ENCODE measurements at places on chromosomes 6 and 20.
A peak's percentile ranks its signal among the peaks of the same experiment; 100 is the strongest.

DNA sequence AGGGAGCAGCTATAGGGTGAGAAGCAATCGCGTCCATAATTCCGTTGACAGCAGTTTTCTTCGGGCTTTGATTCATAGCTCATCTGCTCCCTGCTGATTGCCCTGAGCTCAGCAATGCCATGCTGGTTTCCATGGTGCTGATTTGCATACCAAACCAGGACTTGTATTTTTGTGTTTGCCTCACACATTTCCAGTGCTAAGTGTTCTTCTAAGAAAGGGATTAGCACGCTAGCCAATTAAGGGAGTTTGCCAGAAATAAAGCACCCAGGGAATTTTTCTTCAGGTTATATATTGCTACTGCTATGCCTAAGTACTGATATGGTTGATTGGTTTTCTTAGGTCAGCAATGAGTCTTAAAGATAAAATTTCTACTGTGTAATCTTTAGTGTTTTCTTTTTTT, 177.6 kb downstream of the PLCB1 start:
- DNase-seq = no peak

GRCh38 chr6:46186583-46186982, 15.8 kb upstream of the ENPP5 start:
- no peak for DNase-seq

DNA sequence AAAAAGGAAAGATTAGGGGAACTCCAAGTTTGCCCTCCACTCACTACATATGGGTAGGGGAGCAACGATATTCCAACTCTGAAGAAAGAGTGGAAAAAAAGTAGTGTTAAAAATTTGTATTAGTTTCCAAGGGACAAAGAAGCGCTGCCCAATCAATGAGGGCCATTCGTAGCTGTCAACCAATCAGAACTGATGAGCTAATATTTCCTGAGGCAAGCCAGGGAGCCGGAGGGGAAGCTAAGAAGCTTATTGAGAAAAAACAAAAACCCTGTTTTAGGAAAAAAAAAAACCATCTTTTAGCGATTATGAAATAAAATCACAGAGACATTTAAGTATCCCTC, 59.5 kb downstream of the TRIM38 start:
- DNase-seq = no peak

- DNase-seq = no peak
These were observed 86.7 kb upstream of the F13A1 start for GRCh38 chr6:6407071-6407741.

- no peak for DNase-seq
These were observed 531.7 kb downstream of the TFAP2B start for GRCh38 chr6:51350308-51350904.

DNA sequence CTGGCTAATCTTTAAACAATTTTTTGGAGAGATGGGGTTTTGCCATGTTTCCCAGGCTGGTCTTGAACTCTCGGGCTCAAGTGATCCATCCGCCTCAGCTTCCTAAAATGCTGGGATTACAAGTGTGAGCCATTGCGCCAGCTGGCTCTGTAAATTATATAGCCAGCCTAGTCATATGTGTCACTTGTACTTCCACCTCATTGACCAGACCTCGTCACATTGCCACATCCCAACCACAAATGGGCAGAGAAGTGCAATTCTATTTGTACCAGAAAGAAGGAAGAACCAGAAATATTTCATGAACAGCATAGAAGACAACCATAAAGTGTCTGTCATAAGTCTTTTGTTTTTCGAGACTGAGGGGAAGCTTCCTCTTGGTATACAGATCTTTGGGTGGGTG, 304.9 kb upstream of the RNF24 start:
- DNase-seq = no peak

DNA sequence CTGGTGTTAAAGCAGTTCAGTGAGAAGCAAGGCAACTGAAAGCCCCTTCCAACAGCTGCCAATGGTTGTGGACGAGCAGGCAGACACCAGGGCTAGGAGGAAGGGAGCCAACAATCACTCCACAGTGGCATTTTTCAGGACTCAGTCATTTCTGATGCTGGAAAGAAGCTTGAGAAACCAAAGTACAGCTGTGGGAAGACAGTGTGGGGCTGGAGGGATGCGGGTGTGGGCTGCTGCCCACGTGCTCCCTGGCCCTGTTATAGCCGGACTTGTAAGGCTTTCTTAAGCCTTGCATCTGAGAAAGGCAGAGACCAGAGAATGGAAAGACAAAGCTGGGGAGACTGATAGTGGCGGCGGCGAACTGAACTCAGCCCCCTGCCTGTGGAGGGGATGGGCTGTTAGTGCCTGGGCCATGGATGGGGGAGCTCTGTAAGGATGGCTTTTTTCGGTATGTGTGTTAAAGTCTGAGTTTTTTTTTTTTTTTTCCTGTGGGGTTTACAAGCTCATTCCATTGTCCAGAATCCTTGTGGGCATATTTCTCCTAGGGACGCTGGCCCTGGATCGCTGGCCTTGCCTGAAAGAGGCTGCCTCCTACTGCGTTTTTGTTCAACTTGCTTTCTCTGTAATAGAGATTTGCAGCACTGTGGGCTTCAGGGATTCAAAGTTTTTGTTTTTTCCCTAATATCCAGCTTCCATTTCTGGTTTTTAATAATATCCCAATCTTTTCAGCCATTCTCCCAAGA, 91.7 kb downstream of the GJA10 start:
- no peak for DNase-seq

DNA sequence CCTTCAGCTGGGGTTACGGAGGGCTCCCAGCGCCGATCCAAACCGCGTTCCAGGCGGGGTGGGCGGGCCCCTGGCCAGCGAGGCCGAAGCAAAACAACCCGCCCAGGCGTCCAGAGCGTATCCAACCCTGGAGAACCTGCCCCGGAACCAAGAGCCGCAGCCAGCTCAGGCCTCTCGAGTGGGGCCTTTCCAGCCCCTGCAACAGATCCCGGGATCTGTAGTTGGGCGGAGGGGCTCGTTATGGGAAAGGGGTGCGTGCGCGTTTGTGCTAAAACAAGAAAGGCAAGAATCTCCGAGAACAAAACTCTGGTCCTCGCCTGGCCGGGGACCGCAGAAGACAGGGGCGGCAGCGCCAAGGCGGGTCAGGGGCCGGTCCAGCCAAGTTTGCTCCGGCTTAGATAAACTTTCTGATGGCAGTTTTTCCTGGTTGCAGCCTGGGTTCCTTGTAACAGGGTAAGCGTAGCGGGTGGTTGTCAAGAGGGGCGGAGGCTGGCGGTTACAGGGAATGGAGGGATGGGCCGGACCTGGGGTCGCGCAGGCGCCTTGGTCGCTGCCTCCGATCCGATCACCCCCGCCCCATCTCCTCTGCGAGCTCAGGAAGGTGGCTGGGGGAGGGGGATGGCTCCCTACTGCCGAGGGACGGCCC, 448 bp upstream of the RIN2 start:
- no peak for DNase-seq

GRCh38 chr20:50348096-50348495, 157.5 kb downstream of the CEBPB start:
- no peak for DNase-seq

GRCh38 chr6:27505209-27506027, 32.5 kb upstream of the ZNF184 start:
- DNase-seq = peak; percentile 23

Measured in activated effector memory CD4-positive, alpha-beta T cell treated with Interleukin-2 at 50 U/mL for 16 hours (primary cell).